ENCODE measurements at places on chromosomes 11 and 22. TPM values are rescaled to one million over a fixed set of nuclear protein-coding genes. Genes with fewer than 3 reads are reported as not detected.

The SLC22A6 gene
- total RNA-seq: not detected

The KIAA1671 gene
- 14.0 TPM for total RNA-seq

The TIGD3 gene
- total RNA-seq: 0.58 TPM

The LINC01488 gene
- total RNA-seq: not detected

The NXPE4 gene
- total RNA-seq: not detected

The NRIP3 gene
- 2.2 TPM for total RNA-seq

The CRYBA4 gene
- total RNA-seq: not detected

The KIAA0930 gene
- total RNA-seq: 29.6 TPM

The VWCE gene
- total RNA-seq: 5.2 TPM

The CPT1A gene
- 25.4 TPM for total RNA-seq

The STX3 gene
- 5.4 TPM for total RNA-seq

DNA sequence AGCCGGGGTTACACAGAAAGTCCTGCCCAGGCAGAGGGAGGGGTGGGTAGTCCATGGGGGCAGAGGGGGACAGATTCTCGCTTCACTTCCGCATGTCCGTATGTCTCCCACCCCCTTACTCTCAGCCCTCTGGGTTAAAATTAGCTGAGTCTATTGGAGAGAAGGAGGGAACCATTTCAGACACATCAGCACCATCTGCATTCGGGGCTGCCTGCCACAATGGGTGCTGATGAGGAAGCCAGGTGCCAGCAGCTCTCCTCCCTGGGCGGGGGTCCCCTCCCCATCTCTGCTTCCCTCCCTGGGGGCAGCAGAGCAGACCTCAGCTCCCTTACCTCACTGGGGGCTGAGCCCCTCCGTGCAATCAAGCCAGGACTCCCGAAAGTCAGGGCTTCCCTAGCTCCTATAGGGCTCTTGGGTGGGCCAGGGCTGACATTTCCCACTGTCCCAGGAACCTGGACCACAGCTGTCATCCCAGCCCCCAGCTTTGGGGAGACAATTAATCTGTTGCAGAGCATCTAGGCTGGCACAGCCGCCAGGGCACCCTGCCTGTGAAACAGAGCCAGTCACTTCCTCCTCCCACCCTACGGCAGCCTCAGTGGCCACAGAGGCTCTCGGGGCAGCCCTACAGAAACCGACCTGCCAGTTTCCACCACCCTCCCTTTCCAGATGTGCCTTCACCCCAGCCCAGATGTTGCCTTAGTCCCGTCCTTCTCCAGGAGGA lies 67.3 kb downstream of the PDE2A start:
- DNase-seq: no peak

DNA sequence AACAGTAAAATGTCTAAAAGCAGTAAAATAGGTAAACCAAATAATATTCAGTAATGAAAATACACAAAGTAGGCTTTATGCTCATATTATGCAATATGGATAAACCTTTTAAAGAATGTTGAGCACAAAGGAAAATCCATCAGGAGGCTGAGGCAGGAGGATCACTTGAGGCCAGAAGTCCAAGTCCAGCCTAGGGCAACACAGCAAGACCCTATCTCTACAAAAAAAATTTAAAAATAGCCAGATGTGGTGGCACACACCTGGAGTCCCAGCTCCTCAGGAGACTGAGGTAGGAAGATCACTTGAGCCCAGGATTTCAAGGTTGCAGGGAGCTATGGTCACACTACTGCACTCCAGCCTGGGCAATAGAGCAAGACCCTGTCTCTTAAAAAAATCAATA lies 17.7 kb upstream of the LMO2 start:
- DNase-seq: no peak

GRCh38 chr11:110606415-110606814 lies 105.8 kb downstream of the ARHGAP20 start:
- DNase-seq: no peak

DNA sequence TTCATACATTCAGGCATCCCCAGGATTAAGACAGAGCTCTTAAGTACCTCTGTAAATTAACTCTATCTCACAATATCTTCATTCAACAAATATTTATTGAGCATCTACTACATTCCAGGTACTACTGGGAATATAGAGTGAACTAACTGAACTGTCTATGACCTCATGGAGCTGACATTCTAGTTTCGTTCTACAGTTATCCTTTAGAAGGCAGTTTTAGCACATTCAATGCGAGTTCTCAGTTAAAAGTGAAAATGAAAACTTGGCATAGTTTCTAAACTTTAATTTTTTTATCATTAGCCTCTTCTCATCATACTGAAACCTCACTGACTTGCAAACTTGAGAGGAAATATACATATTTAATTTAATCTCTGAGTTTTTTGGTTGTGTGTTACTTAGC lies 10.7 kb upstream of the MS4A6E start:
- DNase-seq: no peak

DNA sequence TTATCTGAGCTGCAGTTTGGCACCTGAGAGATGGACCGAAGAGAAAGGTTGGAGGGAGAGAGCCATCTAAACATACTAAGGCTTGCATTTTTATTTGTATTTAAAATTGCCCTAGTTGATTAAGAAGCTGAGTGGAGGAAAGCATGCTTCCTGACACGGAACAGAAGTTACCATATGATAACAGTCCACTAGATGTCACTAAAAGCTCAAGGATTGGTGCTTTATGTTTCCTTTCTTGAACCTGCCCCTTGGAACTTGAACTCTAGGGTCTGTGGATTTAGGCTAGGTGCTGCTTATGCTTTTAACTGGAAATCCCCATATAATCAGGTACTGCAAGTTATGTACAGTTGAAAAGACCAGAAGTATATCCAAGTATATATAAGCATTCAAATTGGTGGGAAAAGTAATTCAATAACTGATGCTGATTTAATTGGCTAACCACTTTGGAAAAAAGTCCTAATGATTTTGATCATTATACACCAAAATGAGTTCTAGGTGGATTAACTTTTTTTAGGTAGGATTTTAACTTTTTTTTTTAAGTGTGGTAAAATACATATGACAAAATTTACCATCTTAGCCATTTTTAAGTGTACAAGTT lies 9.5 kb downstream of the RBMXL2 start:
- no peak for DNase-seq

DNA sequence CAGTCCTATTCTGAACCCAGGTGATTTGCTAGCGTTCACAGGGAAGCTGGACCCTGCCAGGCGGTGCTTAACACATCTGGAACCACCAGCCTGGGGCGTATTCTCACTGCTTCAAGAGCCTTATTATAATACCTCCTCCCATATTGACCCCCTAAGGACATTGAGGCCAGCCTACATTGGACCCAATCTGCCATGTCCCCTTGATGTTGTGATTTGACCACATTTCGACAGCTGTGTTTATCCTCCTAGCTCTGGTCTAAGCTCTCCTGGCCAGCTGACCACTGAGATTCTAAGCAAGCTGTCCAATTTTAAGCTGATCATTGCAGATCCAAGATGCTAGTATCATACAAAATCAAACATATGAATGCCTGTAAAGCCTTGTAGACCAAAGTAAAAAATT lies 148.1 kb upstream of the BLID start:
- no peak for DNase-seq

GRCh38 chr11:1372660-1373059 lies 17.1 kb upstream of the BRSK2 start:
- DNase-seq: no peak

GRCh38 chr22:50148166-50148500 lies 22.4 kb upstream of the PANX2 start:
- DNase-seq: no peak

- peak; percentile 48 for DNase-seq
Observed at GRCh38 chr22:39958949-39959639, 1.1 kb upstream of the TMA7B start.

GRCh38 chr11:132228746-132229325 lies 858.4 kb downstream of the NTM start:
- no peak for DNase-seq

DNA sequence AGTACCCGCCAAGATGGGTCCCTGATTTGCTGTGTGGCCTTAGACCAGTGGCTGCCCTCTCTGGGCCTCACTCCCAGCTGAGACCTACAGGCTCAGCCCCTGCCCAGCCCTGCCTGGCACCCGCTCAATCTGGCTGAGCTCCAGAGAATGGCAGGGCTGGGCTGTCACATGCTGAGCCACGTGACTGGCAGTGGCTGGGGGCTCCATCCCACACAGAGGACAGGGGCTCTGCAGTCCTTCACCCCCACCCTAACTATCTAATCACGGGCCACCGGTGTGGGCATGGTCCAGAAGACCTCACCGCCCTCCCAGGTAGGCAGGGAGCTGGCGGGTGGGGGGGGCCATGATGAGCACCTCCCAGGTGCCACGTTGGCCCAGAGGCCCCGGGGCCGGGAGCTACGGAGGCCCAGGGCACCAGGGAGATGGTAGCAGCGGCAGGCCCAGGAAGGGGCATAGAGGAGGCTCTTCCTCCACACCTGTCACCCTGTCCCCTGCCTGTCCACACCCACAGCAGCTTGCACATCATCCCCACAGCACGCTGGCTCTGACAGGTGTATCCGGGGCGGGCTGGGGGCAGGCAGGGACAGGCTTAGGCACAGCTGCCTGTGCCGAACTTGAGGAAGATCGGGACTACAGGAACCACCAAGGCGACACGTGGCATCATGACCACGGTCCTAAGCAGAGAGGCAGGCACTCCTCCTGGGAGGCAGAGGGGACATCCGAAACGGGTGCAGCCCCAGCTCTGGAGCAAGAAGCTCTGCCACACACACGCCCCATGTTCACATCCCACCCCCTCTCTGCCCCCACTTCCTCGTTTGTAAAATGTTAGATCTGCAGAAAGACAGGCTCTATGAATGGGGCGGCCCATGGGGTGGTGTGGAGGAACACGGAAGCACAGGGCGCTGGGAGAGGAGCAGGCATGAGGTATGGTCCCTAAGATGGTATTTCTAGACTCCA lies 1.5 kb upstream of the ALDH3B1 start:
- DNase-seq: no peak

- no peak for DNase-seq
Observed at GRCh38 chr11:3130269-3131071, 34.6 kb downstream of the OSBPL5 start.

DNA sequence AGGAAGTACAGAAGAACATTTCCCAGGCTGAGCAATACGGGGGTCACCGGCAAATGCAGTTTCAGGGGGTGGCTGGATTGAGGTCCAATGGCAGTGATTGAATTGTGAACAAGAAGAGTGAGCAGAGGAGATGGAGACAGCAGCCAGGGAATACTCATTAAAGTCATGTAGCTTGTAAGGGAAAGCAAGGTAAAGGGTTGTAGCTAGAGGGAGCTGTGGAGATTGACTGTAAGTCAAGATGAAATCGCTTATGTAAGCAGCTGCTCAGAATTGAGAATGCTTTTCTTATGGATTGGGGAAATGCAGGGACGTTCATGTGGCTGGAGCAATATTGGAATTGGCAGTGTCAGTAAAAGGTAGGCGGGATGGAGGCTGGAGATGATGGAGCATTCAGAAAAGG lies 111.4 kb upstream of the TBCEL start:
- DNase-seq: no peak

- no peak for DNase-seq
Observed at GRCh38 chr11:86790867-86791849, 9.2 kb upstream of the PRSS23 start.

- DNase-seq: no peak
Observed at GRCh38 chr22:32414191-32414590, 2.1 kb upstream of the RTCB start.

DNA sequence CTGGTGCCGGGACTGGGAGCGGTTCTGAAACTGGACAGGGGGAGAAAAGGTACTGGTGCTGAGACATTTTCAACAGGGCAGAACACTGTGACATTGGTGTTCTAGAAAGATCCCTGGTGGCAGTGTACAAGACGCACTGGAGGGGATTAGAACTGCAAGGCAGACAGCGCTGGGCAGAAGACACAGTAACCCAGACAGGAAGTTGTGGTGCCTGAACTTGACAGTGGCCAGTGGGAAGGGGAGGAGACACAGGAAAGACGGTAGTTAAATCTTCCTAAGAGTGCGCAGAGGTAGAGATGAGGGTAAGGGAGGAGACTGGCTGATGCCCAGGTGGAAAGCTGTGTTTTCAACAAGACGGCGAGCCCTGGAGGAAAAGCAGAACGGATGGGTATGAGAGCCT lies 24.5 kb downstream of the FAM227A start:
- DNase-seq: no peak

DNA sequence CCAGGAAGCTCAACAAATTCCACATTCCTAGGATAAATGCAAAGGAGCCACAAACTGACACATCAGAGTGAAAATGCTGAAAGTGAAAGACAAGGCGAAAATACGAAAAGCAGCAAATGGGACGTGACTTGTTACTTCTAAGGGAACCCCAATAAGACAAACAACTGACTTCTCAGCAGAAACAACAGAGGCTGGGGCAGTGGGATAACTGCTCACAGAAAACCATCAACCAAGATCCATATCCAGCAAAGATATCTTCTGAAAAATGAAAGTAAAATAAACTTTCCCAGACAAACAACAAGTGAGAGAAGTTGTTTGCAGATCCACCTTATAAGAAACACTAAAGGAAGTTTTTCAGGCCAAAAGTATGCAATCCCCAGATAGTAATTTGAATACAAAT lies 72.1 kb downstream of the DGCR2 start:
- no peak for DNase-seq

GRCh38 chr22:22817468-22818201 lies 70.0 kb upstream of the IGLL5 start:
- no peak for DNase-seq

GRCh38 chr11:72668629-72669347 lies 5.4 kb downstream of the PDE2A start:
- DNase-seq: peak; percentile 84

- DNase-seq: no peak
Observed at GRCh38 chr11:133606124-133606523, 73.8 kb upstream of the OPCML start.

- DNase-seq: no peak
Observed at GRCh38 chr11:132523929-132524328, 1008.4 kb downstream of the OPCML start.

- no peak for DNase-seq
Observed at GRCh38 chr11:30565027-30565426, 21.1 kb downstream of the MPPED2 start.

DNA sequence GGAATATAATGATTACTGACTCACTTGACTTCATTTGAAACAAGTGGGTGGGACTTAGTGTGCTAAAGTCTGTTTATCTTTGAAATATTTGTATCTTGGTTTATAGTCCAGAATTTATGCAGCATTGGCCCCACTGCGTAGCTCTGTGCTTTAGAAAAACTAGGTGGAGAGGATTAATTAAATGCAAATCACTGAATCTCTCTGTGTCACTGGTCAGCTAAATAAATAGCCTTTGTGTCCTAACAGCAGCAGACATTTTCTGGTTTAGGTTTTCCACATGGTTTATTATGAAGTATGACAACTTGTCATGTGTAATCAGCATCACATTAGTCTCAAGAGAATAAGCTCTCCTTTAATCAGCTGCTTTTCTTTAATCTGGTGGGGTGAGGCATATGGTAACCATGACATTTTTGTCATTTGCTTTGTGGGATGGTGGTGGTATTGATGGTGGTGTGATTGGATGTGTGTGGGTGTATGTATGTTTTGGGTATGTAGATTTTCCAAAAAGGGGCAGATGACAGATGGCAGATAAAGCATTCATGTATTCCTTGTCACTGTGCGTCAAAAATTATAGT lies 33.9 kb downstream of the BCL2L13 start:
- peak; percentile 24 for DNase-seq

GRCh38 chr11:130159139-130159538 lies 443 bp upstream of the ST14 start:
- no peak for DNase-seq
